ENCODE measurements at places on chromosomes 12 and 14.

GRCh38 chr12:123071857-123072256 lies 79.0 kb downstream of the PITPNM2 start:
- DNase-seq = no peak

DNA sequence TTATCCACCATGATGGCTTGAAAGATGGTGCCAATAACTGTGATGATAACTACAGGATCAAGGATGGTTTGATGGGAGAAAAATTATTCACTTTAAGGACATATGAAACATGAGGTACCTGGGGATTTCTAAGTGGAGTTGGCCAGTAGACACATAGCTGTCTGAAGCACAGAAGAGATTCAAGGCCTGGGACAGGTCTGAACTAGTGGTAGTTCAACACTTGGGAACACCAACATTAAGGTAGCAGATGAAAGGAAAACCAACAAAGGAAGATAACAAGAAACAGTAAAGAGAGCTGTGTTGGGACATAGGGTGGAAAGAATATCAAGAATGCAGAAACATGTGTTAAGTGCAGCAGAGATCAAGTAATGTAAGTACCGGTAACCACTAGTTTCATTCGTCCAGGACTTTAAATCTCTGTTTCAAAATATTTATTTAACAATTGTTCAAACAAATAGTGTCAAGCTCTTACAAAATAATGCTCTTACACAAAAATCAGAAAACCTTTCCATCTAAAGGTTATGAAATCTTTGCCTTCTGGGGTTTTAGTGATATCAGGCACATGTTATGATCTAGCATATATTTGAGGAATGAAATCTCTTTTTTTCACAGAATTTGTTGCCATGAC lies 104.7 kb downstream of the ST8SIA1 start:
- DNase-seq = no peak

DNA sequence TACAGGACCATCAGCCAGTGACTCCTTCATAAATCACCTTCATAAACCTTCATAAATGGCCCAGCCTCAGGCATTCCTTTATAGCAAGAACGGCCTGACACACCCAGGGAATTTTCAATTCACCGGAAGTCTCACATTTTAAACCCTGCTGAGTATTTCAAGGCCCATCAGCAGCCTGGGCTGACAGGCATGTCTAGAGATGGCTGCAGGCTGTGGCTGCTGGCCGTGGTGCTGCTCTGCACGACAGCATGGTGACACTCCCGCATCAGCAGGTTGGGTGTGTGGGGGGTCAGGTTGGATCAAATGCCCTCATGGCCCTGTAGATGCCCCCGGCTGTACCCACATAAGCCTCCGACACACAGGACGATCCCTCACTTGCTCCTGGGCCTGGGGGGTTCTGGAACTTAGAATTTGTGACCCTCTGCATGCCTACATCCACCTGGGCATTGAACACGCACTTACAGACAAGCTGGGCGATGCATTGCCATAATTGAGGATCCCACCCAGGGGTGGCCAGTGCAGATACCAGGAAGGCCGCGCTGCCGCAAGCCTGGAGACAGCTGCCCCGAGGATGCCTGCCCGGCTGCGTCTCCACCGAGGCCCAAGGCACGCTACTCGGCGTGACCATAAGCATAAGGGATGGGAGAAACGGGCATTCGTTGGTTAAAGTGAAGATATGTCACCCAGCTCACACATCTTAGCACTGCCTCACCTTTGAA lies 124.3 kb downstream of the PIWIL1 start:
- no peak for DNase-seq

GRCh38 chr12:106519607-106520021 lies 63.2 kb upstream of the RFX4 start:
- DNase-seq = no peak

- no peak for DNase-seq
Measured at GRCh38 chr12:54439096-54439495, 20.0 kb upstream of the ITGA5 start.

DNA sequence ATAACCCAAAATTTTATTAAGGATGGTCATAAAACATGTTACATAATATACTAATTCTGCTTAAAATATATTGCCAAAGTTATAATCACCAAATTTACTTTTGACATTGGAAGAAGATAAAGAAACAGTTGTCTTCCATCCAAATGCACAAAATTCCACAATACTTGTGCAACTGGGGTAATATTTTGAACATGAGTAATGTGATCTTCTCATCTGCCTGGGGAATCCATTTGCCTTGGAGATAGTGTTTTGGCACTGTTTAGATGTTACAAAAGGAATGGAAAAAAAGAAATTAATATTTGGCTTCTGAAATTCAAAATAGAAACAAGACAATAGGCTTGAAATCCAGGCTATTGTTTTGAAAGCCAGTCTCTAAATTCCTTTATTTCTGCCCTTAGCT lies 9.1 kb downstream of the GPR19 start:
- DNase-seq = no peak

GRCh38 chr12:116547955-116548501 lies 11.2 kb upstream of the MAP1LC3B2 start:
- DNase-seq = no peak

GRCh38 chr12:56020423-56021184 lies at the start of gene IKZF4:
IKZF4 (plus strand) TSS chr12:56021043; CDS start chr12:56021494, 451 bp downstream.
- DNase-seq = no peak

DNA sequence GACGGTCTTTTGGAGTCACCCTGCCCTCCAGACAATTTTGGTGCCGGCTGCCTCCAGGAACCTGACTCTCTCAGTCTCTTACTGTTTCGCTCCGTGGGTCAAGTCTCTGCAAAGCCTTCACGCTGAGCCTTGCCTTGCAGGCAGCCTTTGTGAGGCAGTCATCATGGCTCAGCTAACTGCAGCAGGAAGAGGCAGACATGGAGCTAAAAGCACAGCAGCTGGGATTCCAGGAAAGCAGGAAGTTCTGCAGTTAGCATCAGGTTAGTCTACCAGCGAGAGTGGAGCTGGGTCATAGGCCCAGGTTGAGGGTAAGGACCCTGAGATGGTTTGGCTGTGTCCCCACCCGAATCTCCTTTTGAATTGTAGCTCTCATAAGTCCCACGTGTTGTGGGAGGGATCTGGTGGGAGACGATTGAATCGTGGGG lies 305.4 kb downstream of the PCNX1 start:
- no peak for DNase-seq

DNA sequence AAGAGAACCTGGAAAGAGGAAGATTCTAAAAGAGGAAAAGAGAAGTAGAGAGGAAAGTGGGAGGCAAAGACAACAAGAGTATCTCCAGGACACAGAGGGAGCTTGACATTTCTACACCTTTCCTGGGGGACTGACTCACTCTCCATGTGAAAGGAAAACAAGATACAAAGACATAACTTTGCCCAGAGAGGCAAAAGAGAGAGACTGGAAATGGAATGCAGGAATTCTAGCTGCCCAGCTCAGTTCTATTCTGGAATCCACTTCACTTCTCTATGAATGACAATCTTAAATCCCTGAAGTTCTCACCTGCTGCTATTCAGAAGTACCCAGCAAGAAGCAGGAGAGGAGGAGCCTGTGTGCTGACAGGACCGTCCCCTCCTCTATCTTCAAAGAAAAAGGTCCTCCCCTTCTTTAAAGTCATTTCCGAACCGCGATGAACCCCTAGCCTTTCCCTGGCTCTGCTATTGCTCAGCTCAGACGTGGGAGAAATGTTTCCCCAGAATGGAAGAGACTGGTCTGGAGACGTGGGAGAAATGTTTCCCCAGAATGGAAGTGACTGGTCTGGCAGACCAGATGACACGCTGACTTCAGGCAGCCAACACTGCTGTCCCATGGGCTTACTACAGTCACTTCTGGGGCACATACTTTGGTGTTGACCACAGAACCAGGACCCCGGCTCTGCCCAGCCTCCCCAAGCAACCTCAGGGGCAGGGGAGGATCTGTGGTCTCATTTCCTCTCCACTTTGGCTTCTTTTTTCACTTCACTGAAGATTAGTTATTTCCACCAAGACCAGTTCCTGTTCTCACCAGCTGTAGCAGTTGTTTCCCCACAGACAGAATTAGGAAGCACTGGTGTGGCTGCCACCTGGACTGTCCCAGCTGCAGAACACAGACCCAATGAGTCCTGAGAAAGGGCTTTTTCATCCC lies 8.3 kb downstream of the FMNL3 start:
- DNase-seq = no peak

DNA sequence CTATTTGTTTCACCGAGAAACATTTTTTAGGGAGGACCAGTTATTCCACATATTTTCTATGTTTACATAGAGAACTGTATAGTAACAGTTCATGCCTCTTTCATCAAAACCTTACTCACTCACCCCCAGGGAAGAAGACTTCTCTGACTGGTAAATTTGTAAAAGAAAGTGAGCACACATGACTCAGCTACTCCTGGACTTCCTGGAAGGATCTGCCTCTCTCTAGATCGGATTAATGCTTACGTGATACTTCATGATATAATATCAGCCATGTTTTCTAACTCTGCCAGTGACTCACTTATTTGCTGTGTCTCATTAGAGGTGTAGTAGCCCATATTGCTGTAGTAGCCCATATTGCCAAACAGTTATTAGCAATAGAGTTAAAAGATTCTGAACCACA lies 494.3 kb upstream of the ATXN7L3B start:
- no peak for DNase-seq

DNA sequence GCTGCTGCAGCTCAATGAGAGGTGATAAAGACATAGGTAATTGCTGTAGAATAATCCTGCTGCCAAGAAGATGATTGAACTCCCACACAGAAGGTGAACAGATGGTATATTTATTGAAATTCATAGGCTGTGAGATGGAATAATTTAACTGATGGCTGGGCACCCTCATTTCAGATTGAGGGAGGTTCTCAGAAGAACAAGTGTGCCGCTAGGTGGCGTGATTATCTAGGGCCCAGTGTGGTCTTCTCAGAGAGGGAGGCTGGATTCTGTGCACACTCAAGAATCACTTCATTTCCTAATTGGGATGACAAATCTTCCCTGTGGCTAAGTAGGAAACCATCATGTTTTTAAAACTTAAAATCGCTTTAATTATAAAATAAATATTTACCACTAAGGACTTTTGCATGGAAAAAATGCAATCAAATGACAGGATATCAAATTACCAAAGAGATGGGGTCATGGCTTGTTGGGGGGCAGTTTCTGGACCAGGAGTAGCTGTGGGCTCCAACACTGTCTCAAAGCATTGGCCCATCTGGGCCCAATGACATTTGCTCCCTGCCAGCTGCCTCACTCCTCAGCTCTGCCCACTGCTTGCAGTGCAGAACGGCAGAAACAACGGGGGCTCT lies 132.3 kb downstream of the SNAPC1 start:
- DNase-seq = peak; percentile 69

- DNase-seq = no peak
Measured at GRCh38 chr12:119627686-119628085, 34.1 kb downstream of the TMEM233 start.

- DNase-seq = no peak
Measured at GRCh38 chr12:5989621-5990020, 44.6 kb upstream of the ANO2 start.

DNA sequence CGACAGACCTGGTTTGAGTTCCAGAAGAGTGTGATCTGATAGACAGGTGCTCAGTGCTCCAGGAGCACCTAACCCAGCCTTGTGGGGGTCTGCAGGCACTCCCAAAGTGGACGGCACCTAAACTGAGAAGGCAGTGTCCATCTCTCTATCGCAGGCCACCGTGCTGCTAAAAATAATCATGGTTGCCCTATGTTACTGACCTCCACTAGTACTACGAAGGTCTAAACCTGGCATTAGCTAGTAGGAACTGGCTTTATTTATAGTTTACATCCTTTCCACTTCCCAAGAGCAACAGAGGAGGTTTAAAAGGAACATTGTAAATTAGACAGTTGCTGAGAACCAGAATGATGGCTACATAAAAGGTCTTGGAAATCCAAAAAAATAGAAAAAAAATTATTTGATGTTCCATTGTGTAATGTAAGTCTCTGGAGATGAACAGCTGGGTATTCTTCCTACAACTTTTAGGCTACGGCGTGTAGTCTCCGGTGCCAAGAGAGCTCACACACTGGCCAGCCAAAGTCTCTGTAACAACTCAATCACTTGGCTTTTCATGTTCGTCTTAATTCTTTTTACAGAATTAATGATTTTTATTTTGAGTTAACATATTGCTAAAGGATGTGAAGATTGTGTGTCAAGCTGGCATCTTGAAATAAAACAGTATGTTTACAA lies 27.3 kb downstream of the PPFIBP1 start:
- no peak for DNase-seq

- no peak for DNase-seq
Measured at GRCh38 chr14:20494935-20495766, 10.2 kb upstream of the RNASE10 start.

DNA sequence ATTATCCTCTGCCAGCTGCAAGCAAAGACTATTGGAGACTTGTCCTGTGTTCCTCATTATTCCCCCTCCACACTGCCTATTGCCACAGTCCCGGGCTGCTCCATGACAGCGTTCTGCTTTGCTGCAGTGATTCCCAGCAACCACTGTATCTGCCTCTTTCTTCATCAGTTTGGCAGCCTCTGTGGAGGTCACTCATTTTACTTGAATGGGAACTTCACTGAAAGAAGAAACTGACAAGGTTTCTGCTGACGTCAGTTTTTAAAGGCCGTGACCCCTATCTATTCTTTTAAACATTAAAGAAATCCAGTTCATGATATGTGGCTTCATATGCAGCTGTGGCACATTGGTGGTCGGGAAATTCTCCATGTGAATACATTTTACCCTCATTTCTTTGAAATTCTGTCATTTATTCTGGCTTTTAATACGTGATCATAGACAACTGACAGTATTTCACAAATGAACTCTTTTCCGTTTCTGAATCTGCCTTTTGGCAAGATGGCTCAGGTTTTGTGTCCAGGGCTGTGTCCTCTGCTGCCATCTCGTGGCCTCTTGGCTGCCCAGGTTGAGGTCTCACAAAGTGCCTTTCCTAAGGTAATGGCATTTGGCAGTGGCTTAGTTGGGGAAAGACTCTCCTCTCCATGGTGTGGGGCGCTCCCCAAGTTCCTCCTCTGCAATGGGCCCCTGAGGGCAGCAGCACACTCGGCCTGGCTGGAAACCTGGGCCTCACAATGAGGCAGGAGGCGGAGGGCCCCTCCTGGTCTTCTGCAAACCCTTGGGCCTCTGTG lies 5.8 kb downstream of the TMEM253 start:
- peak; percentile 58 for DNase-seq
